NAMALWA (cell line): ENCODE measurements at places on chromosomes 13 and 19.

DNA sequence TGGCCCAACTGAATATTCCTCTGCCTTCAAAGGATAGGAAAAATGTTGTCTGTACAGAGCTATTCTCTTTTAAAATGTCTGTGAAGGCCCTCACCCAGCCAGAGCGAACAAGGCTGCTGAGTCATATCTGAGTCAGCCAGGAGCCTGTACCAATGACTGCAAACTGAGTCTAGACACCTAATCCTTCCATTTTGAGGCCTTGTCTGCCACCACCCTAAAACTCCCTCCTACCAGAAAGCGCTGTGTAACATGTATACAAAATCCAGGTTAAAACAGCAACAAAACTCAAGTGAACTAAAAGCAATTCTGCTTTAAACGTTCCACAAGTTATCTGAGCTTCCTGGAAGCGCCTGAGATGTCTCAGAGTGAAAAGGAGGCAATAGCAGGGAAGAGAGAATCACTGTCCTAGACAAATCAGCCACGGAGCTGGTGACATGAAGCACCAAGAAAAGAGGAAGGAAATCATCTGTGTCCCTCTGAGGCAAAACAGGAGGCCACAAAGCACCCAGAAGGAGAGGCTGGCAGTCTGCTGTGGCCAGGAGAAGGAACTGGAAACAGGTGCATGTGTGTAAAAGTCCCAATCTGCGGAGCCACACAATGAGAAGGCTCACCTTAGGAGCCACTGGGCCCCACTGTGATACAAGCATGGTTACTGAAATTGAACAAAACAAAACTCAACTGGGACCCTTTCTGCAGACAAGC, 10.2 kb downstream of the DHRS12 start:
- DNase-seq: peak; percentile 48

DNA sequence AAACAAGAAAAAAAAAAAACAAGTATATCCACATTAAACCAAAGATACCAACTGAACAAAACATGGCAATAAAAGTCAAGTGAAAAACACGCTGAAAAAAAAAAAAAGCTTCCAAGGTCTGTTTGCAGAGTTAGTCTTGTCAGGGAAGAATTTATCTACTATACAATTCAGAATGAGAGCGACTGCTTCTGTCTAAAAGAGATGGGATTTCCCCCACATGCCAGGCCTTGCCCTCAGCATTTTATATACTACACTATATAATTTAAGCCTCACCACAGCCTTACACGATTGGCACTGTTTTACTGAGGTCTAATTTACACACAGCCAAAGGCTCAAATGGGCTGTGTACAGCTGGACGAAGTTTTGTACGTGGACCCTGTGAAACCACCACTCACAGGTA, 67.3 kb downstream of the FOXO1 start:
- no peak for DNase-seq

DNA sequence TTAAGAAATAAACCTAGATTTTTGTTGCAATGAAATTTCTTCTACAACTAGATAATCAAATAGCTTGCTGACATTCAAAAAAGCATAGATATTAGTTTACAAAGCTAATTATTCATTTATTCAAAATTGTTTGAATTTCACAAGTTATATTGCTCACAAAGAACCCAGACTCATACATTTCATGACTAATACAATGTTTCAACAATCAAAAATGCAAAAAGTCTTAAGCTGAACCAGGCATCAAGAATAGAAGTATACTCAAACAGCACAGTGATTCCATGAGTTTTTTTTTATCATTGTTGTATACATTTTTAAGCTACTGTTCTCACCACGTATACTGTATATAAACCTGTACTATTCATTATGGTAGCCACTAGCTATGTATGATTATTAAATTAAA, 51.0 kb downstream of the DIAPH3 start:
- no peak for DNase-seq

GRCh38 chr13:51058461-51059167, 52.5 kb downstream of the C13orf42 start:
- no peak for DNase-seq

DNA sequence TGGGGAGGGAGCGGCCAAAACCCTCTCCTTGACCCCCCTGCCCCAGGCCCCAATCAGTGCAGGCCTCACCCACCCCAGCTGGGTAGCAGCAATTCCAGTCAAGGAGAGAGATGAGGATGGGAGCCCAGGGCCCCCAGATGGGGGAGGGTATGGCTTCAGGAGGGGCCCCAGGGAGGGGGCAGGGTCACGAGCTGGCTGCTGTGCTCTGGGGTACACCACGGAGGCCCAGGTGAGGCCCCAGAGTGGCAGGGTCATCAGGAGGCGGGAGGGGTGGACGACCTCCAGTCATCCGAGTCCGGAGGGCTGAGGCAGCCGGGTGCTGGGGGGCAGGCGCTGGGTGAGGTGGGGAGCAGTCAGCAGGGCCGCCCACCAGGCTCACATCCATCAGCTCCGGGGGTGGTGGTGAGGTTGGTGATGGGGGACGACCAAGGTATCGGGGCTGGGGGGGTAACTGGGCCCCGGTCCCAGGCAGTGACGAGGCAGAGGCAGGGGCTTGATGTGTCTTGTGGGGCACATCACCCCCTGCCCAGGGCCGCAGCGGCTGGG, 8.4 kb downstream of the DYRK1B start:
- DNase-seq: no peak

DNA sequence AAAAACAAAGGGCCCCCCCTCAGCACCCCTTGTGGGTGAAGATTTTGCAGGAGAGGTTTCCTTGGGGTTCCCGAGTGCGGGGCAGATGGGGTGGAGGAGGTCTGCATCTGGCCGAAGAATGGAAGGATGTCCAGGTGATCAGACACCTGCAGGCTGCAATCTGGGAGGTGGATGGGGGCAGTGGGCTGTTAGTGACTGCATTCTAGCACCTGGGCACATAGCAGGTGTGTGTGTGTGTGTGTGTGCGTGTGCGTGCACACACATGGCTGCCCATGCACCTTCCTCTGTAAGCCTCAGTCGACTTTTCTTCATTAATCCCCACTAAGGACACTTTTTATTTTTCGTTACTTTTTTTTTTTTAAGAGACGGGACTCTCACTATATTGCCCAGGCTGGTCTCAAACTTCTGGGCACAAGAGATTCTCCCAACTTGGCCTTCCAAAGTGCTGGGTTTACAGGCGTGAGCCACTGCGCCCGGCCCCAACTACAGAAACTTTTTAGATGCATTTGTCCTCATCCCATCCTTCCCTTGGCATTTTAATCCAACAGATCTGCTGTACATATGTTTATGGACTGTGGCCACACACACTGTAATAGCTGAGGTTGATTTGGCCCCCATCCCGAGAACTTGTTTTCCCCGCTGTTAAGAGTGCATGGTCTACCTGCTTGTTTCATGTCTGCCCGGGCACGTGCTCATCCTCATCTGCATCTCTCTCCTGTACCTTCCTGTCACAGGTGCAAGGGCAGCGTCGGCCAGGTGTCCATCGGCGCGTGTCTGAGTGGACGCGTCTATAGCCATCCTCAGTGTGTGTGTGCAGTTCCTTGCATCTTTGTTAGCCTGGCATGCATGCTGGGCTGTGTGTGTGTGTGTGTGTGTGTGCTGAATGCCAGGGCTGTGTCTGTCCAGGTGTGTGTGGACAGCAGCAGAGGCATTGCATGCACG, 731 bp downstream of the MAG start:
- peak; percentile 36 for DNase-seq
